Stimulated activated CD8-positive, alpha-beta memory T cell treated with anti-CD3 and anti-CD28 coated beads, Interleukin-7, amount 100 ng/mL, for 1 hour (primary cell): ENCODE measurements at places on chromosomes 1 and 21.

- DNase-seq: no peak
Measured at GRCh38 chr1:168736520-168736919, 7.5 kb upstream of the DPT start.

DNA sequence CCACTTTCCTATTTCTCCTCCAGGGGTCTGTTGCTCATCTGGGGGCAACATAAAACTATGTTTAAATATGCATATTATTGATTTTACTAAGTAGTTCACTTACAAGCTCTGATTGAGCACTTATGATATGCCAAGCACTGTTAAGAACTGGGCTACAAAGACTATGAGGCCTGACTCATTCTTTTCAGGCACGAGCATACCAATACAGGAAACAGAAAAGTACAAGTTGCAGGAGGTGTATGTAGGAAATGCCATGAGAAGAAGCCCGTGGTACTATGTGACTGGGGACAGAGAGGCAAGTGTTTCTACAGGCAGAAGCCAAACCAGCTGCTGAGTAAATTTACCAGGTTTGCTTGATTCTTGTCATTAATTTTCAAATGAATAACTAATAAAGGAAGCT is 120.4 kb upstream of the PTGFR start:
- no peak for DNase-seq

GRCh38 chr1:154290921-154291320 is 18.5 kb downstream of the HAX1 start:
- no peak for DNase-seq

- DNase-seq: no peak
Measured at GRCh38 chr1:20182415-20182814, 3.5 kb upstream of the UBXN10 start.

DNA sequence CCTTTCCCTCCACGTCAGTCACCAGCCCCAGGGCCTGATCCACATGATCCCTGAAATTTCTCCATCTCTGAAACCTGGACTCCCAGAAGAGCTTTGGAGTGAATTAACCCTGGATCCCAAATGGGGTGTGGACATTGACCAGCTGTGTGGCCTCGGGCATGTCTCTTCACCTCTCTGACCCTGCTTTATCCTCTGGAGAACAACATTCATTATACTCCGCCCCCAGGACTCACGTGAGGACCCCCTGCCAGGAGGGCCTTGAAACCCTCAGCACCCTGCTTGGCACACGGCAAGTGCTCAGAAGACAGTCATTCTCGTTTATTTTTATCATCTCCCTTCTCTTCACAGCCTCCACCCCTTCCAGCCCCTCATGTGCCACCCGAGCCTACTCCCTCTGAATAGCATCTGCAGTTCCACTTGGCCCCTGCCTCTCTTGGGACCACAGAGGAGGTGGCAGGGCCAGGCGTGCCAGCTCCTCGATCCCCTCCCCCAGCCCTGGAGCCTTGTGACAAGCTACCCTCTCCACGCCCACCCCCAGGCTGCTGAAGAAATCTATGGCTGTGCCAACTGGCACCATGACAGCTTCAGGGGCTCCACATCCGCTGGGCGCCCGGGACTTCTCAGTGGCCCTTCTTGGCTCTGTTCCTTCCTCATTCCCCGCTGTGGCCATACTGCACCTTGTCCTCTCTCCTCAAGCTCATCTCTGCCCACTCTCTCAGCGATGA is 18.0 kb downstream of the ADGRB2 start:
- DNase-seq: no peak

DNA sequence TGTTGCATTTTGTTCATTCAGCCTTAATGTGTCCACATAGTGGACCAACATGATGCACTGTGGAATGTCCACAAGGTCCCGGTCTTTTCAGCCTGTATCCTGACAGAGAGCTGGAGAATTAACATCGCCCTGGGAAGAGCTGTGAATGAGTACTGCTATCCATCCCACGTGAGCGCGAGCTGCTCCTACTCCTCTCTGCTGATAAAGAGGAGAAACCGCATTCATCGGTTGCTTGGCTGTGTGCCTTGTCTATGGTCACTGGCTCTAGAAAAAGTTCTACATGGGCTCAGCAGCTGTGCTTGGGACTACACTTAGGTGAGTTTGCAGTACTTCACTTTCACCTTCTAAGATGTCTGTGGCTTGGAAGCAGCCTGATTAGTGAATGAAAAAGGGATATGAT is 31.1 kb upstream of the IGSF5 start:
- no peak for DNase-seq

GRCh38 chr1:82463951-82464350 is 663.2 kb downstream of the ADGRL2 start:
- no peak for DNase-seq

GRCh38 chr1:218572050-218572449 is 226.9 kb downstream of the TGFB2 start:
- DNase-seq: no peak

- DNase-seq: no peak
Measured at GRCh38 chr1:170077926-170078325, 3.4 kb upstream of the KIFAP3 start.
